ENCODE measurements at places on chromosomes 1 and 21.

DNA sequence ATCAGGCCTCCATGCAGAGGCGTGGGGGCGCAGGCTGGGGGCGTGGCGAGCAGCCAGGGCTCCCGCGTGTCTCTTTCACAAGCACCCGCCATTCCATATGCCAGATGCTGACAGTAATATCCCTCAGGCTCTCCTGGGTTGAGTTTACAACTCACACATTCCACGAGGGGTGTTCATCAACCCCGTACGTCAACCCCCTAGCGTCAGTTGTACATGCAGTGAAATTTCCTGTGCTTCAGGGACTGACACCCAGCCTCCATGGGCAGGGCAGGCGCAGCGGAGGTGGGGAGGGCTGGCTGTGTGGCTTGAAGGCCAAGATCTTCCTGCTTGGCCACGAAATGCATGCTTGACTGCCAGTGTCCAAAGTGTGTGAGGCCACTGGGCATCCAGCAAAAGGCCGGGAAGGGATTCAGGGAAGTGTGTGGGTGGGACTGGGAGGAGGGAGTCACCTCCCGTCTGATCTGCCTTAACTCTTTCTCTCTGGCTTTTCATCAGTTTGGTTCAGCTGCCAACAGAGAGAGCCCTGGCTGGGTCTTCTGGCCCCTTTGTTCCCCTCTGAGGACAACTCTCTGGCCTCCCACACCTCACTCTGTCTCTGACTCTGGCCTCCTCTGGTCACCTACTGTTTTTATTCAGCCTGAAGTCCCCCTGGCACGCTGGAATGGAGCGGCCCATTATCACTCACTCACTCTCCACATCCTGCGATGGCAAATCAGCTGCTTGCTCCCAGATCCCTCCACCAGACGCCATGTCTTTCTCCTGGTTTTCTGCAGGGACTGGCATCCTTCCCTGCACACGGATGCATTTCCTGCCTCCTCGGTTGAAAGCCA, 33.8 kb downstream of the CLIC6 start:
- no peak for DNase-seq

GRCh38 chr1:225769687-225770086, 7.9 kb upstream of the SRP9 start:
- DNase-seq, result no peak

DNA sequence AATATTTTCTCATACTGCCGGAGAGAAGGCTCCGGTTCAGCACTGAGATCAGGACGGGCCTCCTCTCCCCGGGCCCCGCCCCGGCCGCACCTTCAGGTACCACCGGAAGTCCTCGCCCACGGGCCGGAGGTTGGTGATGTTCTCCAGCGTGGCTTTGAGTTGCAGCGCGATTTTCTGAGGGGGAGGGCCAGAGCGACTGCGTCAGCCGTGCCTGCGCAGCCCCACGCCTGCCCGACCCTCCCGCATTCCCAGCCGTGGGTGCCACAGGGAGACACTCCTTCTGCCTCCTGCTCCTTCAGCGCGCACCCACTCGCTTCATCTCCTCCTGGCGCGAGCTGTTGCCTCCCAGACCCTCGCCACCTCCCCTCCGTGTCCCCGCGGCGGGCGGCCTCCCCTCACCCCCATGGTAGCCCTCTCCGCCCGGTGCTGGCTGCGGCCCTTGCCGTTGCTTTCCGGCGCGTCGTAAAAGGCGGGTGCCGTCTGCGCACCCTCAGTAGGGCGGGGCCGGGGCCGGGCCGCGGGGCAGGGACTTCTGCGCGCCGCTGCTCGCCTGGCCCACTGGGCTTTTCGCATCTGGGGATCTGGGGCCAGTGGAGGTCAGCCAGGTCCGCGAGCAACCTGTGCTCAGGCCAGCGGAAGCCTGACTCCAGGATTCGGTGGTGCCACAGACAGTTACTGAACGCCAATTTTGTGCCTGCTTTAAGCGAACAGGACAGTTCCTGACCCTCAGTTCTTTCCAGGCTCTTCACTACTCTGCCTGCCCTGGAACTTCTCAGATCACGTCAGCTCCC, at the start of gene CZIB:
TSS of gene CZIB (minus strand) at position 464 of the 791 bp plus-strand sequence. CDS start at position 405, 59 bp downstream.
- peak; percentile 83 for DNase-seq

- DNase-seq, result no peak
These were observed 365.5 kb upstream of the RUNX1 start for GRCh38 chr21:35414507-35415139.

- no peak for DNase-seq
These were observed 30.3 kb downstream of the YARS1 start for GRCh38 chr1:32786856-32787255.
